ENCODE measurements at places on chromosomes 4 and X. TPM values are rescaled to one million over a fixed set of nuclear protein-coding genes. Genes with fewer than 3 reads are reported as not detected.
A peak's percentile ranks its signal among the peaks of the same experiment; 100 is the strongest.

The CYLC1 gene
- total RNA-seq = not detected

GRCh38 chr4:24642981-24643547, 58.7 kb upstream of the DHX15 start:
- no peak for DNase-seq
- H3K27ac ChIP-seq = no peak overlapping the region
- H3K36me3 ChIP-seq = no peaks in the 10 kb centered on the region

The TLR7 gene
- total RNA-seq = under 0.01 TPM

GRCh38 chrX:413322-414201, 26.9 kb upstream of the PPP2R3B start:
- no peak overlapping the region for H3K27ac ChIP-seq
- DNase-seq = peak; percentile 84
- peaks cover 3% of the 10 kb centered on the region for H3K4me1 ChIP-seq
- H3K4me3 ChIP-seq = peak overlapping the region; percentile 49
- H3K36me3 ChIP-seq = no peaks in the 10 kb centered on the region

DNA sequence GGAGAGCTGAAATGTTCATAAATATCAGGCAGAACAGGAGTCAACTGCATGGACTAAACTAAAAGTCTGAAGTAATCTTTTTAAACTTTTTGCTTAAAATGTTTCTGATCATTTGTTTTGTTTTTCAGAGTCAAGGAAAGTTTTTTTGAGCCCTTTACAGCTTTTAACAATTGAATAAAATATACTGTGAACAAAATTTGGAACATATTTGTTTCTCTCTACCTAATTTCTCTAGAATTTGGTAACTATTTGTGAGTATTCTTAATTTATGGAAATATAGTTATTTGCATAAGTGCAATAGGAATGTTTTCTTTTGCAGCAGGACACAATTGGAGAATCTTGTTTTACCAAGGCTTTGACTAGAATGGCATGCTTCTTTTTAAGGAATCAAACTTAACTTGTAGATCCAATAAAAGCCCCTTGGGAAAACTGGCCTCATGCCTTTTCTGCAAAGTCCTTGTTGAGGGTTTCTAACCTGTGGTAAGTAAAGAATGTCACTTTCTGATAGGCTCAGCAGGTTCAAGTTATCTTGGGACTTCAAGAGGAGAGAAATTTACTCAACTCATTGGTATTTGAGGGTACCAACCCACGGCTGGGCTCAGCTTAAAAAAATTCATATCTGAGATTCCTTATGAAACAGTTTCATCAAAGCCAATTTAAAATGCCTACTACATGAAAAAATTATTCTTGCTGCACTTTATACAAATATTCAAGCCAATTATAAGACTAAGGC, 91.5 kb downstream of the UPRT start:
- no peak overlapping the region for H3K4me3 ChIP-seq
- H3K27ac ChIP-seq = no peak overlapping the region
- no peaks in the 10 kb centered on the region for H3K27me3 ChIP-seq
- no peaks in the 10 kb centered on the region for H3K4me1 ChIP-seq

DNA sequence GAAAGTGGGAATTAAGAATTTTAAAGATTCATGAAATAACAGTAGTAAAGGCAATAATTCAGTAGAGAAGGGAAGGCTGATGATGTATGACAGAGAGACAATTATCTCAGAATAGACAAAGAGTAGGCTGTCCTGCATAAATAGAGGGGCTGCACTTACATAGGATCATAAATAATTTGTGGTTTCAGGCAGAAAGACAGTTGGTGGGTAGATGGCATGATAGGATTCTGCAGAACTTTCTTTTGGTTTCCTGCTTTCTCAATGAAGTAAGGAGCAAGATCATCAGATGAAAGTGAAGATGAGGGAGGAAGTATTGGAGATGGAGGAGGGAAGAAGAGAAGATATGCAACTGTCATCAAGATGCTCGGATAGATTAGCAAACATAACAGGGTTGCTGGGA, 604.9 kb upstream of the ZFP42 start:
- no peak overlapping the region for H3K4me3 ChIP-seq
- DNase-seq = no peak
- H3K4me1 ChIP-seq = no peaks in the 10 kb centered on the region
- no peaks in the 10 kb centered on the region for H3K27me3 ChIP-seq
- H3K36me3 ChIP-seq = no peaks in the 10 kb centered on the region

DNA sequence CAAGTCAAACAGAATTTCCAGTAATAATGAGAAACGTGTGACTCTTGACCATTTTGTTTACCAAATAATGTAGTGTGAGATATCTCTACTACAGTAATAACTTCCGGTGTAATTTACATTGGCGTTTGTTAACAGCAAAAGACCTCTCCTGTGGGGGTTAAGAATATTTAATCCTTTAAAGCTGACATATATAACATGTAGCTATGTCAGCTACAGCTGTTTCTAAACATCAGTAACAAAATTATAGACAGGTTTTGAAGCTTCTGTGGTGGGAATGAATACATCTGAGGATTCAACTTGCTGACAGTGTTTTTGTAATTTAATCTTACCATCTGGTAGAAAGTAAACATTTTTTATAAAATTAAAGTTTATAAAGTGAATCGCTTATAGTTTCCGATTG, 73.6 kb upstream of the TENM3 start:
- H3K36me3 ChIP-seq = no peaks in the 10 kb centered on the region
- no peaks in the 10 kb centered on the region for H3K4me1 ChIP-seq
- no peaks in the 10 kb centered on the region for H3K27me3 ChIP-seq
- no peak overlapping the region for H3K27ac ChIP-seq
- DNase-seq = no peak
- no peak overlapping the region for H3K4me3 ChIP-seq

The APEX2 gene
- total RNA-seq = 6.5 TPM

The NCAPG gene
- 4.0 TPM for total RNA-seq

- no peaks in the 10 kb centered on the region for H3K27me3 ChIP-seq
- H3K4me3 ChIP-seq = no peak overlapping the region
- no peak overlapping the region for H3K27ac ChIP-seq
- H3K36me3 ChIP-seq = no peaks in the 10 kb centered on the region
- no peak for DNase-seq
These were observed 127.9 kb upstream of the DMD start for GRCh38 chrX:33339219-33339618.

The GDPD2 gene
- total RNA-seq = not detected

The GPR82 gene
- total RNA-seq = not detected

The RPA4 gene
- 1.1 TPM for total RNA-seq

GRCh38 chr4:10089346-10089745, 27.3 kb downstream of the WDR1 start:
- DNase-seq = peak; percentile 74
- H3K27ac ChIP-seq = no peak overlapping the region
- no peaks in the 10 kb centered on the region for H3K27me3 ChIP-seq
- H3K36me3 ChIP-seq = peaks cover 91% of the 10 kb centered on the region
- H3K4me3 ChIP-seq = no peak overlapping the region
- H3K4me1 ChIP-seq = peaks cover 23% of the 10 kb centered on the region

- H3K27ac ChIP-seq = no peak overlapping the region
- H3K27me3 ChIP-seq = no peaks in the 10 kb centered on the region
- no peaks in the 10 kb centered on the region for H3K4me1 ChIP-seq
- no peak for DNase-seq
These were observed 101.2 kb upstream of the CBLL2 start for GRCh38 chrX:22171287-22172060.

DNA sequence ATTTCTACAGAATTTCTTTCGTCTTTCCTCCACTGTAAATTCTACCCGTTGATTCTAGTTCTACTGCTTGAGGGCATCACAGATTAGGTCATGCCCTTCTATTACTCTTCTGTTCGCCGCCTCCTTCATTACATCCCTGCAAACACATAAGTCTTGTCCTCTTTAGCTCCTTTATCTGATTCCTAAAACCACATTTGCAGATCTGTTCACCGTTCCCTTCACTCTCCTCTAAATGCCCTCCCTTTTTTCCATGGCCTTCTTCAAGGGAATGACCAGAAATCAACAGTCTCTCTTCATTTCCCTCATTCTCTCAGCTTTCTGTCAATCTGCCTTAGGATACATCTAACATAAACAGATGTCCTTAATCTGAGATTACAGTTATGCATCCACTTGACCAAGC, 43.1 kb downstream of the BTC start:
- no peak overlapping the region for H3K27ac ChIP-seq
- peaks cover 11% of the 10 kb centered on the region for H3K27me3 ChIP-seq
- H3K4me1 ChIP-seq = no peaks in the 10 kb centered on the region
- no peak for DNase-seq
- no peak overlapping the region for H3K4me3 ChIP-seq
- H3K36me3 ChIP-seq = no peaks in the 10 kb centered on the region

DNA sequence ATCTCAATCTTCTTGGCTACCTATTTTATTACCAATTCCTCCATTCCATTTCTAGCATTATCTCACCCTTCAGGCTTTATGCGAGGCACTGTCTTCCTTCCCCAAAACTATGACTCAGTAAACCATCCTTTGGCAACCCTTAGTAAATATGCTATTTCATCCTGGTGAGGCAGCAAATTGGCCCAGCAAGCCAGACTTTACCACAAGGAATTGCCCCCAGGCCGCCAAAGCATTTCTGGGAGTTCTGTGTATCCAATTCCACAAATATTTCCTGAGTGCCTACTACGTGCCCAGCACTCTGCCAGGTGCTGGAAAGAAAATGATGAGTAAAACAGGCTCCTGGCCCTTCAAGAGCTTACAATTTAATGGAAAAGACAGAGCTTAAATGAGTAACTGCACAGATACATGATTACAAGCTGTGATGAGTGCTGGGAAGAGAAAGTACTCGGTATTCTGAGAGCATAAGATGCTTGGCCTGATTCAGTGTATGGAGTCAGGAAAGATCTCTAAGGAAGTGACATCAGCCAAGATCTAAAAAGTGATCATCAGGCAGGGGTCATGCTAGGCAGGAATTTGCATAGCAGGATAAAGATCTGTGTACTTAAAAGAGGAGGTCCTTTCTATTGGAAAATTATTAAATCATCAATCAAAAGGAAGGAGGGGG, 193.8 kb downstream of the ADAMTS3 start:
- H3K27me3 ChIP-seq = no peaks in the 10 kb centered on the region
- peak overlapping the region; percentile 78 for H3K27ac ChIP-seq
- H3K36me3 ChIP-seq = no peaks in the 10 kb centered on the region
- DNase-seq = no peak

The IDUA gene
- total RNA-seq = 23.0 TPM

GRCh38 chr4:37615720-37616063, 70.5 kb downstream of the RELL1 start:
- H3K27me3 ChIP-seq = no peaks in the 10 kb centered on the region
- no peaks in the 10 kb centered on the region for H3K36me3 ChIP-seq
- H3K27ac ChIP-seq = no peak overlapping the region
- H3K4me1 ChIP-seq = no peaks in the 10 kb centered on the region

DNA sequence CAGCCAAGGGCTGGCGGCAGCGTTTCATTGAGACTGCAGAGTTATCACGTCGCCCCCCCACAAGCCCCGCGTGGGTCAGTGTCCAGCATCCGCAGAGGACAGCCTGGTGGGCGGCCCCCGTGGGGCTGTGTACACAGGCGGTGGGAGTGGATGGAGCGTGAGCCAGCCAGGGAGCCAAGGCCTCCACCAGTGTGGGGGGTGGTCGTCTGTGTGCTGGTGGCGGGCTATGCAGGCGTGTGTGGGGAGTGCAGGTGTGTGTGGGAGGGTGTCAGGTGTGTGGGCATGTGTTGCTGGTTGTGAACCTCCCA, 56.5 kb upstream of the NKX1-1 start:
- H3K27me3 ChIP-seq = peaks cover 34% of the 10 kb centered on the region
- no peak overlapping the region for H3K27ac ChIP-seq
- no peaks in the 10 kb centered on the region for H3K4me1 ChIP-seq
- no peak overlapping the region for H3K4me3 ChIP-seq

The TSPAN6 gene
- total RNA-seq = 37.3 TPM

DNA sequence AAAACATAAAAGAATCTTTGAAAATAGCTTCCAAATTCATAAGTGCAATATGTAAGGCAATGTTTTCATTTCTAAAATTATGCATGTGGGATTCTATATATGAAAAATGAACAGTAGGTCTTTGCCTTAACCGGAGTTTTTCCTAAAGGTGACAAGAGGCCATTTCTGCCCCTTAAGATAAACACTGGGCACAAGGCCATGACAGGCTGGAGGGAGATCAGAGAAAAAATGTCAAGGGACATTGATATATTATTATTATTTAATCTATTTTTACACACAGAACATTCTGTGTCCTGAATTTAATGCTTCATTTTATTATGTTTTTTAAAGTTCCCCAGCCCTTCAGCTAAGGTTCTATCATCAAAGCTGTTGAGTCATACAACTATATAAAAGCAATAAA, 118.8 kb downstream of the CHM start:
- no peaks in the 10 kb centered on the region for H3K4me1 ChIP-seq
- H3K4me3 ChIP-seq = no peak overlapping the region
- DNase-seq = peak; percentile 36
- H3K36me3 ChIP-seq = no peaks in the 10 kb centered on the region
- H3K27ac ChIP-seq = no peak overlapping the region
- H3K27me3 ChIP-seq = no peaks in the 10 kb centered on the region

The NAT8L gene
- total RNA-seq = under 0.01 TPM

GRCh38 chr4:124234771-124235170, 477.8 kb downstream of the ANKRD50 start:
- no peak overlapping the region for H3K27ac ChIP-seq
- DNase-seq = no peak
- no peaks in the 10 kb centered on the region for H3K4me1 ChIP-seq
- no peaks in the 10 kb centered on the region for H3K27me3 ChIP-seq
- H3K36me3 ChIP-seq = no peaks in the 10 kb centered on the region

The RHOXF1 gene
- total RNA-seq = not detected

All from osteoblast (primary cell).